ENCODE measurements at places on chromosomes 1 and 21.
A peak's percentile ranks its signal among the peaks of the same experiment; 100 is the strongest.

GRCh38 chr21:34986561-34987500, 62.3 kb downstream of the RUNX1 start:
- DNase-seq, result peak; percentile 62

DNA sequence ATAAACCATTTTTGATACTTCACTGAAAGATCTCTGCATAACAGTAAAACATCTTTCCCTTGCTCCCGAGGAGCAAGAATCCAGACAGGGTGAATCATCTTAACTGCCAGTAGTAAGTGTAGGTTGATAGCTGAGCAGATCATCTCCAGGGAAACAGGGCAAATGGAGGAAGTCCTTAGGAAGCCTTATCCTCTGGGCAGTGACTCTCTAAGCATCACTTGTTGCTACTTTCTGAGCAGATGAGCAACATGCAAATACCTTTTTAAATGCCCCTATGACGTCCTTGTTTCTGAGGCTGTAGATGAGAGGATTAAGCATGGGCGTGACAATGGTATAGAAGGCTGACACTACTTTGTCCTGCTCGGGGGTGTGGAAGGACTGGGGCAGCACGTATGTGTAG, 8.9 kb downstream of the OR2T11 start:
- no peak for DNase-seq

DNA sequence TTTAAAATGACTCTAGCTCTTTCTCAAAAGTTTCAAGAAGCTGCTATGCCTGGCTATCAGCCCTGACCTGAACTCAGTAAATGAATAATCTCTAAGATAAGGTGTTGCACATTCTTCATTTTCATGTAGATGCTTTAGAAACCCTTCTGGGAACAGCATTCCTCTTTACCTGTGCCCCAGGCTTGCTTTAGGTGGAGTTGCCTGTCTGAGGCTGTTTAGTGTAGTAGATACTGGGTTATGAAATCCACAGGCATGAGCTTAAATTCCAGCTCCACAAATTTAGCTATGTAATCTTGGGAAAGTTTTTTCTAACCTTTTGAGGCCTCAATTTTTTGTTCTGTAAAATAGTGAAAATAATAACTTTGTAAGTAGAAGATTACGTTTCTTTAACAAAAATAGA, 41.6 kb downstream of the ATP6V1G3 start:
- no peak for DNase-seq

GRCh38 chr1:153390938-153391710, at the start of gene S100A8:
S100A8 (minus strand) TSS chr1:153391073; CDS start chr1:153390535, 538 bp downstream.
- no peak for DNase-seq

GRCh38 chr1:167701510-167701909, 20.3 kb upstream of the MPZL1 start:
- DNase-seq, result no peak

All from GM03348 (cell line).